Activated naive CD8-positive, alpha-beta T cell treated with anti-CD3 and anti-CD28 coated beads for 36 hours (primary cell): ENCODE measurements at places on chromosomes 12 and 14.

DNA sequence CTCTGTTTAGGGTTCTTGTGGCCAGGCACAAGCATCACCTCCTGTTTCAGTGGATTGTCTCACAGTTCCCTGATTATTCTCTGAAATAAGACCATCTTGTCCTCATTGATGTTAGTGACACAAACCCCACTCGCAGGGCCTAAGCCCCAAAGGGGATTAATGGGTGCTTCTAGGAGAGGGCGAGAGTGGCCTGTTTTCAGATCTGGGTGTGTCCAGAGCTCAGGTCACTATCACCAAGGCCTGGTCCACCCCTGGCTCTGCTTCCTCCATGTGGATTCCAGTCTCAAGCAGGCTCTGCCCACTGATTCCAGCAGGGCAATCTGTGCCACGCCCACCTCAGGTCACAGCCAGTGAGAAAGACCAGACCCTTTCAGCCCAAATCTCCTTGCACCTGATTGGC is 361.9 kb downstream of the ADGRD1 start:
- no peak for DNase-seq

DNA sequence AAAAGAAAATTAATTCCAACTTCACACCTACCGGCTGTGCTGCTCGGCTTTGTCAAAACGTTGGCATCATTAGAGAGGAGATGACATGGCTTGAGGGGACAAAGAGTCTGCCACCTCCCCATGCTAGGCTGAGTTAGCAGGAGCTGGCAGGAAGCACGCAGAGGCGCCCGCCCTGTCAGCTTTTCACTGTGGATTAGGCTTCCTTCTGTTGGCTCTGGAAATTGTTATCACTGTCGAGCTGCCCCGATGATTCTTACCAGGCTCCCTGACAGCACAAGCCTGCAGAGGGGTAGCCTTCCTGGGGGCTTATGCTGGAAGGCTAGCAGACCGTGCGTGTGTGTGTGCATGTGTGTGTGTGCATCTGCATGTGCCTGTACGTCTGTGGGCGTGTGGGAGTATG is 490.9 kb upstream of the TBX3 start:
- no peak for DNase-seq

DNA sequence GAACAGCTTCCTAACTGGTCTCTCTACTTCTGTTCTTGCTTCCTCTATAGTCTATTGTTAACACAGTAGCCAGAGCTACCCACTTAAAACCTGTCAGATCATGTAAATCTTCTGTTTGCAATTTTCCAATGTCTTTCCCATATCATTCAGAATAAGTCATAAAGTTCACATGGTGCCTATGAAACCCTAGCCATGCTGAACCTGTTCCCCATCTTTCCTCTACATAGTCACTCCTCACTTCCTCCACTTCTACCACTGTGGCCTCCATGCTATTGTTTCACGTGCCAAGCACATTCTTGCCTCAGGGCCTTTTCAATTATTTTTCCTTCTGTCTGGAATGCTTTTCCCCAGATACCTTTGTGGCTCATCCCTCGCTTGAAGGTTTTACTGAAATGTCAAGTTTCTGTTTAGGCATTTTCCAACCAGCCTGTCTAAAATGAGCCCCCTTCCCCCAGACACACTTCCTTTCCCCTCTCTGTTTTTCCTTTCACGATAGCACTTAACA is 132.1 kb downstream of the DYRK2 start:
- DNase-seq = no peak

- no peak for DNase-seq
Measured at GRCh38 chr14:101109981-101110728, 206.6 kb upstream of the RTL1 start.

- no peak for DNase-seq
Measured at GRCh38 chr12:2322554-2323120, 269.9 kb downstream of the CACNA1C start.

GRCh38 chr12:29943683-29944082 is 159.9 kb upstream of the TMTC1 start:
- no peak for DNase-seq

DNA sequence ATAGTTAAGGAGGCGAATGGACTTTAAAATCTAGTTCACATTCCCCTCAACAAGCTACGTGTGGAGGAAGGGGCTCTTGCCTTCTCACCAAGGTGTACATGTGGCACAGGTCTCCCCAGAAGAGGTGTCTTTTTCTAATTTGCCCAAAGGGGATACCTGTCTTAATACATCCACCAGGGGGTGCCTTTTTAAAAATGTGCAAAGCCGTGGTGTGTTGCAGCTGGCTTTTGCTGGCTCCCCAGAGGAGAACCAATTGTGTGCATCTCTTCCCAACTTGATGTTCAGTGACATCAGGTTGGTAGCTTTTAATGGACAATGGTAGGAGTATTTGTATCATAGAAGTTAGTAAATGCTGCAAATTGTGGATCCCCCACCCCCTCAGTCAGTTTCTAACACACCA is 33.8 kb downstream of the CREBL2 start:
- DNase-seq = peak; percentile 10

DNA sequence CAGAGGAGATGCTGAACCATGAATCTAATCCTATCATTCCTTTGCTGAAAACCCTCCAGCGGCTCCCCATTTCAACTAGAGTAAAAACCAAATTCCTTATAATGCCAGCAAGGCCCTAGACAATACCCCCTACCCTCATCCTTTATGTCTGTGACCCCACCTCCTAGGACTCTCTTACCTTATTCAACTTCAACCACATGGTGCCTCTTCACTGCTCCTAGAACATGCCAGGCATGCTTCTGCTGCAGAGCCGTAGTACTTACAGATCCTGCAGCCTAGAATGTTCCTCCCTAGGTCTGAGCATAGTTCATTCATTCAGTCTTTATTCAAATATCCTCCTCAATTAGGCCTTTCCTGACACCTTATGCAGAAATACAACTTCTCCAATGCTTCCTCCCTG is 54.9 kb downstream of the DCAF5 start:
- no peak for DNase-seq

- DNase-seq = no peak
Measured at GRCh38 chr14:91389150-91389549, 28.5 kb downstream of the CCDC88C start.

- no peak for DNase-seq
Measured at GRCh38 chr14:22521449-22522239, 67.4 kb downstream of the DAD1 start.

GRCh38 chr12:26940516-26941214 is 2.4 kb downstream of the FGFR1OP2 start:
- peak; percentile 26 for DNase-seq

GRCh38 chr12:78086553-78087362 is 256.1 kb downstream of the NAV3 start:
- no peak for DNase-seq

- DNase-seq = no peak
Measured at GRCh38 chr12:44389896-44390295, 486.2 kb downstream of the NELL2 start.
